B cell (primary cell): ENCODE measurements at places on chromosomes 13 and 19.

DNA sequence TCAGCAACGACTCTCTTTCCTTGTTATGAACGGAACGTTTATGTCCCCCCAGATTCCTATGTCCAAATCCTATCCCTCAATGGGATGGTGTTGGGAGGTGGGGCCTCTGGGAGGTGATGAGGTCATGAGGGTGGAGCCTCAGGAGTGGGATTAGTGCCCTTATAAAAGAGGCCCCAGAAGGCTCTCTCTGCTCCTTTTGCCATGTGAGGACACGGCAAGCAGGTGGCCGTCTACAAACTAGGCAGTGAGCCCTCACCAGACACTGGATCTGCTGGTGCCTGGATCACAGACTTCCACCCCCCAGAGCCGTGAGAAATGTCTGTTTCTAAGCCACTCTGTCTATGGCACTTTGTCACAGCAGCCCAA lies 53.2 kb downstream of the EPS15L1 start:
- DNase-seq: no peak

DNA sequence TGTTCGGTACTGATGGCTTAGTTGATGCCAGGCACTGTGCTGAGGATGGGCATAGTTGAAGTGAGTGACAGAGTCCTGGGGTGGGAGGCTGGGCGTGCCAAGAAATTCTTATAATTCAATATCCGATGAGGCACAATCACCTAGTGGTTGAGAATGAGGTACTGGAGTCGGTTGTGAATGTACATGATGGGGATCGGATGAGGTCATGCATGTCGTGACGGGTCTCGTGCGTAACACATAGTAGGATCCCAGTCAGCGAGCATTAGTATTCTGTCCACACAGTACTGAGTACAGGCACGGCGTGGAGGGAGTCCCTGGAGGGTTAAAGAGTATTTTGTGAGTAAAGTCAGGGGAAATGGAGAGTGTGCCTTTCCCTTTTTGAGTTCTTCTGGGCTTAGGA lies 2.8 kb downstream of the SAFB start:
- DNase-seq: no peak

GRCh38 chr19:16032509-16033135 lies 43.7 kb upstream of the TPM4 start:
- DNase-seq: peak; percentile 5

- DNase-seq: no peak
Observed at GRCh38 chr13:102441085-102441484, 39.2 kb upstream of the FGF14 start.

DNA sequence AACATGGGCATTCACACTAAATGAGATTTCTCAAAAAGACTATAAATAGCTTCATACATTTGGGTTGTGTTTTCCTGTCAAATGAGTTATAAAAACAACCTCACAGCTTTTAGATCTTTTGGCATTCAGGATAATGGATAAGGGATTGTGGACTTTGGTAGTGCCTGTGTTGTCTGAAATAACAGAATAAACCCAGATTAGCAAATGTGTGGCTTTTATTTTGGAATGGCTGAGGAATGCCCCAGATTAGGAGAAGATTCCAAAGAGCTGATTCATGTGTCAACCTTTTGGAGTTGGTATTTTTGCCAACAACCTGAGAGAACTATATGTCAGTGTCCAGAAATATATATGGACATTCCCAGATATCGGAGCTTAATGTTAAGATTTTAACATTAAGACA lies 164.7 kb downstream of the MTUS2 start:
- DNase-seq: no peak

- no peak for DNase-seq
Observed at GRCh38 chr13:109949397-109949796, 163.0 kb upstream of the IRS2 start.
